ENCODE measurements at places on chromosomes 4 and X. TPM values are rescaled to one million over a fixed set of nuclear protein-coding genes. Genes with fewer than 3 reads are reported as not detected.

DNA sequence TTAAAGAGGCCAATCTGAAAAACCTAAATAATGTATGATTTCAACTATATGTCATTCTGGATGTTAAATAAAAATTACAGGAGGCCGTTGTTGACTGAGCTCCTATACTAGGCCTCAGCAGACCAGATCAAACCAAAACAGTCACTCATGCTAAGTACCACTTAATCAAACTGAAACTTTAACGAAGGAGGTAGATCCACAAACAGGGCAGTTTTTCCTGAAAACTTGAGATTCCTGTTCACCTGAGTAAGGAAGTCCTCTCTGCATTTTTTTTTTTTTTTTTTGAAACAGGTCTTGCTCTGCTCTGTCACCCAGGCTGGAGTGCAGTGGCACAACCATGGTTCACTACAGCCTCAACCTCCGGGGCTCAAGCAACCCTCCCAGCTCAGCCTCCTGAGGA, 27.7 kb downstream of the MANBA start:
- no peak for DNase-seq

GRCh38 chrX:24479924-24480323, 14.8 kb downstream of the PDK3 start:
- DNase-seq, result peak; percentile 47

CT45A10 gene
- not detected for total RNA-seq

- DNase-seq, result peak; percentile 2
These were observed 79.8 kb upstream of the RPL34 start for GRCh38 chr4:108540536-108540935.

- DNase-seq, result no peak
These were observed 47.6 kb downstream of the FSTL5 start for GRCh38 chr4:162116095-162116779.

- peak; percentile 100 for DNase-seq
These were observed at the start of the genes DCAF16 and NCAPG for GRCh38 chr4:17810260-17811077. TSS of gene DCAF16 (minus strand) at chr4:17810757. CDS start at chr4:17804141, 6,616 bp downstream. TSS of gene NCAPG (plus strand) at chr4:17810979. CDS start at chr4:17811078, 99 bp downstream.

DNA sequence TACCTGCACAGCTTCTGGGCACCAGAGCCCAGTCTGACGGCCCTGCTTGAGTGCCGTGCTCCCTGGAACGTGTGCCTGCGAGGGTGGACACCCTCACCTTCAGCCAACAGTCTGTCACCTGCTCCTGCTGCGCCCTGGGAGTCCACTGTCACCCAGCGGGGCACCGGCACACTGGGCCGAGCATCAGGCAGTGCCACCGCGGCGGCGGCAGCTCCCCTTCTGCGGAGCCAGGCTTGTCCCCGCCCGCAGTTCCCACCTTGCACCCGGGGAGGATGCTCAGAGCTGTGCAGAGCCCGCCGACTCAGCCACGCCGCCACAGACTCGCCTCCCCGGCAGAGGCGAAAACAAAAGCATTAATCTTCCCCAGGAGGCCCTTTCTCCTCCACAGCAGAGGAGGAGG, 86.8 kb downstream of the ABLIM2 start:
- no peak for DNase-seq

DNA sequence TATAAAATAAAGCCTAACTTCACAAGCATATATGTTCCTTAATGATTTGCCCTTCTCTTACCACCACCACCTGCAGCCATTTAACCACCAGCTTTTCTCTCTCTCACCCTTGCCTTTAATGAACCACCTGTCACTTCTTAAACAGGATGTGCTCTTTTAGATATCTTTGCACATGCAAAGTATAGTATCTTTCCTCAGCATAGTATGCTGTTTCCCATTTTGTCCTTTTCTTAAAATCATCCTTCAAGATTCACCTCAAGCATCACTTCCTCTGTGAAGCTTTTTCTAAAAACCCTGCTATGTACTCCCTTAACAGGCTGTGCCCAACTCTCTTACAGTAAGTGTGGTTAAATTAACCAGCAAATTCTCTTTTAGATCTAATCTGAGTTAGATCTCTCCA, 8.2 kb upstream of the CNOT6L start:
- DNase-seq, result no peak

ERVMER34-1 gene
- 0.32 TPM for total RNA-seq

DNA sequence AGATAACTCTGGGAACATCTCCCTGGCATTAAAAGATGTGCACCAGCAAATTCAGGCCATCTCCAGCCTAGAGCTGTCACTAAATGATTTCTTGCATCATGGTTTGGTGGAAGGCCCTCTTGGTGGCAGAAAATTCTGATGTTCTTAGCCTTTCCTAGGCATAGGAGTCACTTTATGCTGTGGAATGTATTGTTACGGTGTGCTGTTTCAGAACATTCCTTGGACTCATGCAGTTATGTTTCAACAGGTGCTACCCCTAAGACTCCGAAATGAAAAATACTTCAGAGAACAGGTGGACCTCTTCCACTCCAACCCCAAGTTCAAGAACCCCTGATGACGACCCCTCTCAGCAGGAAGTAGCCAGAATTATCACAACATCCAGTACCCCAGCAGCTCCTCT, 20.3 kb upstream of the PAPSS1 start:
- DNase-seq, result no peak

SATL1 gene
- not detected for total RNA-seq

- no peak for DNase-seq
These were observed 102.8 kb downstream of the GLUD2 start for GRCh38 chrX:121150217-121150616.

SLC9B1 gene
- 0.43 TPM for total RNA-seq
